A673 (cell line): ENCODE measurements at places on chromosomes 1 and 21. TPM values are rescaled to one million over a fixed set of nuclear protein-coding genes. Genes with fewer than 3 reads are reported as not detected.
A peak's percentile ranks its signal among the peaks of the same experiment; 100 is the strongest.

The GJB5 gene
- total RNA-seq: not detected in 2 replicates

The RAP1GAP gene
- total RNA-seq: 37.7 and 40.3 TPM in 2 replicates

The UBR4 gene
- total RNA-seq: 214 and 221 TPM in 2 replicates

The PKLR gene
- total RNA-seq: not detected in 2 replicates

The TMEM82 gene
- not detected in 2 replicates for total RNA-seq

The UBQLN4 gene
- 66.6 and 75.2 TPM in 2 replicates for total RNA-seq

The HIVEP3 gene
- 3.1 and 3.6 TPM in 2 replicates for total RNA-seq

The CASZ1 gene
- 1.6 and 1.9 TPM in 2 replicates for total RNA-seq

The OR2T6 gene
- not detected in 2 replicates for total RNA-seq

The BLACAT1 gene
- 0.45 and 2.0 TPM in 2 replicates for total RNA-seq

The TAS1R1 gene
- not detected in 2 replicates for total RNA-seq

The FUCA1 gene
- 8.9 and 12.1 TPM in 2 replicates for total RNA-seq

The MTF2 gene
- total RNA-seq: 68.5 and 68.7 TPM in 2 replicates

- DNase-seq: peak; percentile 67
- no peaks in the 10 kb centered on the region for H3K27me3 ChIP-seq
- no peak overlapping the region for H3K4me3 ChIP-seq
- peak overlapping the region; percentile 8 for H3K27ac ChIP-seq
- H3K36me3 ChIP-seq: peaks cover 26% of the 10 kb centered on the region
Observed at GRCh38 chr1:93552741-93553455, 105.0 kb downstream of the FNBP1L start.

DNA sequence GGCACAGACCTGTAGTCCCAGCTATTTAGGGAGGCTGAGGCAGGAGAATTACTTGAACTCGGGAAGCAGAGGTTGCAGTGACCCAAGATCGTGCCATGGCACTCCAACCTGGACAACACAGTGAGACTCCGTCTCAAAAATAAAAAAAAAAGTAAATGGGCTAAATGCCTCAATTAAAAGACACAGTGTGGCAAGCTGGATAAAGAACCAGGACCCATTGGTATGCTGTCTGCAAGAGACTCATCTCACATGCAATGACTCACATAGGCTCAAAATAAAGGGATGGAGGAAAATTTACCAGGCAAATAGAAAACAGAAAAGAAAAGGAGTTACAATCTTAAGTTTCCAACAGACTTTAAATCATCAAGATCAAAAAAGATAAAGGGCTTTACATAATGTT, 40.3 kb downstream of the ACBD6 start:
- H3K4me1 ChIP-seq: no peaks in the 10 kb centered on the region
- H3K4me3 ChIP-seq: no peak overlapping the region
- no peak for DNase-seq

DNA sequence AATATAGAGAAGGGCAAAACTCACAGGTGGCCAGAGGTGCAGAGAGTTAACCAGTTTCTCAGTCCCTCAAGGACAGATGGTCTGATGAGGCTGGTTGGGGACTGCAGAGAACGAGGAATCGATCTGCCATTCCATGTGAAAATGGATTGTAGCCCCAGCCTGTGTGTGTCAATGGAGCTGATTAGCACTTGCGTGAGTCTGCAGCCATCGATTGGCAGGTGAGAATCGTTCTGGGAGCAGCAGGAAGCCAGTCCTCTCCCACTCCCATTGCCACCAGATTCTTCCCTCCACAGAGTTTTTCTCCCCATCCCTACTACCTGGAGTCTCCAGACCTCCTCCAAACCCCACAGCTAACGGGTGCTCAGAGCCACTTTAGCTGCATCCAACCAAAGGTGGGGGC, 18.3 kb upstream of the PSMB2 start:
- no peak for DNase-seq
- H3K27me3 ChIP-seq: no peaks in the 10 kb centered on the region
- no peak overlapping the region for H3K4me3 ChIP-seq
- H3K36me3 ChIP-seq: no peaks in the 10 kb centered on the region
- no peaks in the 10 kb centered on the region for H3K4me1 ChIP-seq

- DNase-seq: no peak
- H3K4me1 ChIP-seq: no peaks in the 10 kb centered on the region
- H3K4me3 ChIP-seq: no peak overlapping the region
- no peaks in the 10 kb centered on the region for H3K36me3 ChIP-seq
- no peak overlapping the region for H3K27ac ChIP-seq
- peaks cover 16% of the 10 kb centered on the region for H3K27me3 ChIP-seq
Observed at GRCh38 chr1:196002906-196003305, 605.3 kb downstream of the KCNT2 start.

GRCh38 chr1:234962340-234962989, 166.2 kb downstream of the TOMM20 start:
- H3K4me1 ChIP-seq: no peaks in the 10 kb centered on the region
- H3K27me3 ChIP-seq: no peaks in the 10 kb centered on the region
- H3K27ac ChIP-seq: no peak overlapping the region
- no peaks in the 10 kb centered on the region for H3K36me3 ChIP-seq
- DNase-seq: no peak

DNA sequence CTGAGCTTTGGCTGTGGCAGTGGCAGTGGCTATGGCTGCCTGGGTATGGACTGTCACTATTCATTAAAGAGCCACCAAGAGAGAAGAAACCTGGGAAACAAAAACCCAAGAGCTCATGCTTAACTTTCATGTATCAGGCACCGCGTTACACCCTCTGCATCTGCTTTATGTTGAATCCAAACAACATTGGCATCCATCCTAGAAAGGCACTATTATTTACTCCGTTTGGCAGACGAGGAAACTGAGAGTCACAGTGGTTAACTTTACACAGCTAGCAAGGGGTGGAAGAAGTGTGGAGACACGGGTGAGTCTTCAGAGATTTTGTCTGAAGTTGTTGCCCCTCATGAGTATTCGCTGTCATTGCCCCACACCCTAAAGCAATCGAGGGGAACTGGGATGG, 63.8 kb downstream of the PLXNA2 start:
- no peak for DNase-seq
- no peaks in the 10 kb centered on the region for H3K36me3 ChIP-seq
- H3K27ac ChIP-seq: no peak overlapping the region
- peaks cover 8% of the 10 kb centered on the region for H3K27me3 ChIP-seq
- H3K4me1 ChIP-seq: no peaks in the 10 kb centered on the region
- H3K4me3 ChIP-seq: no peak overlapping the region

GRCh38 chr21:42156690-42157605, 62.0 kb upstream of the ABCG1 start:
- no peaks in the 10 kb centered on the region for H3K4me1 ChIP-seq
- H3K27ac ChIP-seq: no peak overlapping the region
- no peaks in the 10 kb centered on the region for H3K36me3 ChIP-seq
- no peaks in the 10 kb centered on the region for H3K27me3 ChIP-seq
- DNase-seq: no peak

GRCh38 chr1:145823565-145824498, at the start of the genes POLR3C and RNF115:
Gene POLR3C (plus strand): TSS chr1:145824200. CDS start chr1:145825777, 1,577 bp downstream.
Gene RNF115 (minus strand): TSS chr1:145824095. CDS start chr1:145823873, 222 bp downstream.
- DNase-seq: peak; percentile 98
- peaks cover 10% of the 10 kb centered on the region for H3K4me1 ChIP-seq
- peak within 1 kb of the TSS; percentile 85 for H3K4me3 ChIP-seq
- H3K36me3 ChIP-seq: peaks cover 31% of the 10 kb centered on the region

GRCh38 chr1:232621050-232621449, 8.9 kb downstream of the SIPA1L2 start:
- no peak overlapping the region for H3K4me3 ChIP-seq
- H3K4me1 ChIP-seq: peaks cover 35% of the 10 kb centered on the region
- no peaks in the 10 kb centered on the region for H3K27me3 ChIP-seq

- no peak for DNase-seq
- H3K36me3 ChIP-seq: no peaks in the 10 kb centered on the region
- H3K27ac ChIP-seq: no peak overlapping the region
- no peaks in the 10 kb centered on the region for H3K27me3 ChIP-seq
- no peaks in the 10 kb centered on the region for H3K4me1 ChIP-seq
Observed at GRCh38 chr21:15236111-15236510, 171.3 kb upstream of the NRIP1 start.

DNA sequence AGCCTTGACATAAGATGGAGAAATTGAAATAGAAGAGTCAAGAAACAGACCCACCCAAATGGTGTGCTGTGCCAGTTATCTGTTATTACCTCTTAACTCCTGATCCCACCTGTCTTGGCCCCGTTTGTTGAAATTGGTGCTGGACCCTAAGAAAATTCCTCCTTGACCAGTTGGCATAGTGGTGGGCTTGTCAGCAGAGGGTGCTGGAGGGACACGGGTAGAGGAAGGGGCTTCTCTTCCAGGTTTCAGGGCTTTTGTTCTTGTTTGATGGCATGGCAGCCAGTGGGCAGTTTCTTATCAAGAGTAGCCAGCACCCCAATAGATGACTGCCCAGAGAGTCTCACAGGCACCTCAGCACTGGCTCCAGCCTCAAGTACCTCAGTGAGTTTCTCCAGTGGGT, 51.6 kb downstream of the PCBP3 start:
- no peaks in the 10 kb centered on the region for H3K27me3 ChIP-seq
- no peak overlapping the region for H3K27ac ChIP-seq
- peak; percentile 14 for DNase-seq
- no peaks in the 10 kb centered on the region for H3K4me1 ChIP-seq

DNA sequence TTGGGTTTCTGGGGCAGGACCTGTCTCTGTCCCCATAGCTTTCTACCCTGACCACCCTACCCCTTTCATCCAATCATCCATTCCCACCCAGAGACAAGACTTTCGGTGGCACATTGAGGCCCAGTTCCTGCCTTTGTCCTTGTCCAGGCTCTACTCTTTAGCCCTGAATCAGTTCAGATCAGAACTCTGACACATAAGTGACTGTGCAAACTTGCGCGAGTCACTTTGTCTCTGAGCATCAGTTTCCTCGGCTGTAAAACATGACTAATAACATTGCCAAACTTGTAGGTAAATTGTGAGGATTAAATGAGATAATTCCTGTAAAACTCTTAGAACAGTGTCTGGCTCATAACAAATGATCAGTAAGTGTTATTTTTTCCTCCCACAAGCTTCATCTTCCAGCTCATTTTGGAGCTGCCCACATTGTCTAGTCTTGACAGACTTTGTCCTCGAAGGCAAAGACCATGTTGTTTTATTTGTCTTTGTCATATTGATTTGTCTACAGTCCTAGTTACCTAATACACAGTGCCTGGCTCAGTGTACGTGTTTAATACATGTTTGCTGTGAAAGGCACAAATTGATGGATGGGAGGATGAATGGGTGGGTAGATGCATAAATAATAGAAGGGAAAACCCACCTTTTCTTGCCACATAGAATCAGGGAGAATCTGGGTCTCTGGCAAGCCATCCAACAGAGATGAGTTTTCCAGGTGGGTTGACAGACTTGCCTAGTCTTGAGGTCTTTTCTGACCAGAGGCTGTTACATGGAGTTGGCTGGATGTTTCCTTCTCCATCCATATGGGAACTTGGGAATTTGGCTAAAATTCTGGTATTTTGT, 262.9 kb downstream of the OMA1 start:
- H3K4me3 ChIP-seq: no peak overlapping the region
- H3K4me1 ChIP-seq: no peaks in the 10 kb centered on the region
- H3K27me3 ChIP-seq: no peaks in the 10 kb centered on the region

GRCh38 chr1:183998045-183998444, 39.5 kb downstream of the COLGALT2 start:
- peaks cover 19% of the 10 kb centered on the region for H3K4me1 ChIP-seq
- no peak for DNase-seq

DNA sequence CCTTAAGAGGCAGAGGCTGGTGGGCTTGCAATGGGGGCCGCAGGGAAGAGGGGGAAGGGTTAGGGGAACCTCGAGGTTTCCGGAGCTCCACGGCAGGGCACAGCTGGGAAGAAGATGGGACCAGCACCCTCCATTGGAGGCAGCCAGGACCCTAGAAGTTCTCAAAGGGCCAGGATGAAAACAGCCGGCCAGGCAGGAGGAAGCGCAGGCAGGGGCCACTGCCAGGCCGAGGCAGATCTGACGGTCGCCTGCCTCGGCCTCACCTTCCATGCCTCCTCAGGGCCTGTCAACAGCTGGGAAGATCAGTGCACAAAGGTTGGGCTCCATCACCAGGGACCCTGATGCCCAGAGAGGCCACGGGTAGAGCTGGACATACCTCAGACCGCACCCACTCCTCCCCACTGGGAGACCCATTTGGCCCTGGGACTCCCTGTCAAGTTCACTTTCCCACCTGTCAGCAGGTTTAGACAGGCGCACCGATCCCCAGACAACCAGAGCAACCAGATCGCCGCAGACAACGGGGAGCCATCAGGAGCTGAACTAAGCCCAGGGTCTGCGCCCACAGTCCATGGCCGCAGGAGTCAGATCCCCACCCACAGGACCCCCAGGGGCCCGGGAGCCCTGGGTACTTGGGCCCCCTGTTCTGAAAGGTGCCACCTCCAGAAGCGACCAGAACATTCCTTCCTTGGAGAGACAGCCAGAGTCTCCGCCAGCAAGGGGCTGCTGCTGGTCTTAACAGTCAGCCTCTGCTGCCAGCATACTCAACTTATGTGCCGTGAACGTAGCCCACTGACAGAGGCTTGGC, 2.2 kb downstream of the SLC19A1 start:
- no peak for DNase-seq
- no peaks in the 10 kb centered on the region for H3K27me3 ChIP-seq
- peak overlapping the region; percentile 28 for H3K27ac ChIP-seq
- H3K4me1 ChIP-seq: peaks cover 25% of the 10 kb centered on the region
- H3K36me3 ChIP-seq: peaks cover 11% of the 10 kb centered on the region
- no peak overlapping the region for H3K4me3 ChIP-seq

GRCh38 chr1:87880764-87881163, 552.1 kb downstream of the LMO4 start:
- peak overlapping the region; percentile 87 for H3K27ac ChIP-seq
- H3K4me3 ChIP-seq: no peak overlapping the region
- H3K27me3 ChIP-seq: no peaks in the 10 kb centered on the region
- H3K36me3 ChIP-seq: no peaks in the 10 kb centered on the region
- peaks cover 45% of the 10 kb centered on the region for H3K4me1 ChIP-seq
- DNase-seq: peak; percentile 89

GRCh38 chr1:59751004-59751395, 63.7 kb upstream of the HOOK1 start:
- DNase-seq: no peak
- no peaks in the 10 kb centered on the region for H3K36me3 ChIP-seq
- peaks cover 4% of the 10 kb centered on the region for H3K4me1 ChIP-seq

DNA sequence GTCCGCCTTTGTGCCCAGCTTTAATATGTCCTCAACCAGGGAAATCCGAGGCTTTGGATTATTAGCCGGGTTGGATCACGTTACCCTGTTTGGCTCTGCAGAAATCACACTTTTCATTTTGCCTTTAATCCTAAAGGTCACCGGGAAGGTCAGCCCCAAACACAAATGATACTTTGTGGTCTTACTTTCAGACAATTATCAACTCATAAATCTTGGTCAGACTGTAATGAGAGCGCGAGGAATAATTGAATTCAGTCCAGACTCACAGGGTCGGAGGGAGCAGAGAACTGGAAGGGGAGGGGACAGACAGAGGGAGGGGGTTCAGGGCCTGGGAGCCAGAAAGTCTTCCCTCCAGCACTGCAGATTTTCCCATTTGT, 91.7 kb upstream of the NFIA start:
- H3K36me3 ChIP-seq: no peaks in the 10 kb centered on the region
- peaks cover 4% of the 10 kb centered on the region for H3K27me3 ChIP-seq
- H3K27ac ChIP-seq: no peak overlapping the region
- H3K4me3 ChIP-seq: no peak overlapping the region

DNA sequence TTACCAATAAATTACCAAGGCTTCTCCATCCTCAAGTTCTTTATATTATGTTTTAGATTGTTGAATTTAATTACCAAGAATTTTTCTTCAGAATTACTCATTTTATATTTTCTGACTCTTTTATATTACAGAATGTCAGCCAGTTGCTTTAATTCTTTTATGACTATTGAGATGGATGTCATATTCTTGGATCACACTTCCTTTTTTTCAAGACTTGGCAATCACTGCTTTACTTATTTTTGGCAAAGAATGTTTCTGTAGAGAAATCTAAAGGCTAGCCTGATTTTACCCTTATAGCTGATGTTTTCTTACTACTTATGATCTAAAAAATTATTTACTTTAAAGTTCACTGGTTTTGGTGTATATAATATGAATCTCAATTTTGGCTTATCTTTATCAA, 721.1 kb upstream of the TMPRSS15 start:
- no peak overlapping the region for H3K4me3 ChIP-seq
- no peaks in the 10 kb centered on the region for H3K36me3 ChIP-seq
- no peak for DNase-seq
- no peaks in the 10 kb centered on the region for H3K4me1 ChIP-seq
- no peak overlapping the region for H3K27ac ChIP-seq
